Stimulated activated CD4-positive, alpha-beta T cell treated with anti-CD3 and anti-CD28 coated beads, Interleukin-1b, Interleukin-23, amount 100 ng/mL, for 48 hours (primary cell): ENCODE measurements at places on chromosomes 4 and X.

DNA sequence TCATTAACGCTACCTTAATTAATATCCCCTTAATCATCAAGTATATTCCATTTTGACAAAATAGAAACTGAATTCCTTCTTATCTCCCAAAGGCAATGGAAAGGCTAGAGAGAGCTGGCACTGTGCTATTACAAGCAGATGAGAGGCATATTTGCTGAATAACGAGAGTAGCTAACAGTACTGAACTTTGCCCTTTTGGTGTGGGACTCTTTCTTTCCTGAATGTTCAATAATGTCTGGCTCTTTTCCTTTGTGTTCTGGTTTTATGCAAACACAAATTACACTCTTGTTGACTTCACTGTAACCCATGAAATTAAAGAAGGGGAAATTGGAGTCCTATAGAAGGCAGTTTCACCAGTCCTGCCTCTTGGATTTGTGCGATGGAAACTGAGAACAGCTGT is 63.5 kb downstream of the SHROOM3 start:
- no peak for DNase-seq

GRCh38 chr4:15390494-15390893 is 37.3 kb upstream of the C1QTNF7 start:
- DNase-seq: no peak

GRCh38 chr4:73001885-73002284 is 67.6 kb downstream of the COX18 start:
- no peak for DNase-seq

DNA sequence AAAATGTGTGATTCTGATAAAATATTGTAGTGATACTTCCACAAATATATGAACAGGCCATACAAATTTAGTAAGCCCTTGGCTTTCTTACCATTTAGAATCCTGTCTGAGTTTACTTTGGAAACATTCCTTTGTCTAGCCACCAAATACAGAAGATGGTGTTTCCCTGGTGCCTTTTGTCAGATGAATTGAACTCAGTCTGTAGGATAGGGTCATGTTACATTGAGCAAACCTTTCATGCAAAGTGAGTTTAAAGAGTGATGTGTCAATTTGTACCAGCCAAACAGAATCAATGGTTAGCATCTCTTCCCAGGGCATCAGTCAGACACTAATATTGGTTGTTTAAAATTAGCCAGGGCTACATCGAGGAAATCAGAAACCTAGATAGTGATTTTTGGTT is 1443.4 kb downstream of the ARAP2 start:
- DNase-seq: no peak

- no peak for DNase-seq
Measured at GRCh38 chrX:10404436-10404835, 215.9 kb downstream of the MID1 start.

DNA sequence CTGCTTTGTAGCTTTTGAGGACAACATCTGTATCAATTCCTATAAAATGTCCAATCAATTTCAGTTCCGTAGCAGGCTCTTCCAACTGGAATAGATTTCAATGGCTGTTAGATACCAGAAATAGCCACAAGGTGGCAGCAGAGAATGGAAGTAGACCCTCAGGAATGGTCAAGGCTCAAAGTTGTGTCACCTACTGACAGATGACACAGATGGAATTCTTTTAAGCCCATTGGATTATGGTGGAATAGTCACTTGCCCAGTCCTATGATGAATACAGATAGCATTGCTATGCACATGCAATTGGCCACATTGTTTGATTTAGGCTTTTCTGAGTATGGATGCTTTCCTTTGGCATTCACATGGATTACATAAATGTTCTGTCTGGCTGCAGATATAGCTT is 130.4 kb upstream of the RADX start:
- no peak for DNase-seq

- DNase-seq: peak; percentile 56
Measured at GRCh38 chrX:10106806-10107205, 50.0 kb upstream of the CLCN4 start.
